ENCODE measurements at places on chromosomes 16 and 17. TPM values are rescaled to one million over a fixed set of nuclear protein-coding genes. Genes with fewer than 3 reads are reported as not detected.
A peak's percentile ranks its signal among the peaks of the same experiment; 100 is the strongest.

DNA sequence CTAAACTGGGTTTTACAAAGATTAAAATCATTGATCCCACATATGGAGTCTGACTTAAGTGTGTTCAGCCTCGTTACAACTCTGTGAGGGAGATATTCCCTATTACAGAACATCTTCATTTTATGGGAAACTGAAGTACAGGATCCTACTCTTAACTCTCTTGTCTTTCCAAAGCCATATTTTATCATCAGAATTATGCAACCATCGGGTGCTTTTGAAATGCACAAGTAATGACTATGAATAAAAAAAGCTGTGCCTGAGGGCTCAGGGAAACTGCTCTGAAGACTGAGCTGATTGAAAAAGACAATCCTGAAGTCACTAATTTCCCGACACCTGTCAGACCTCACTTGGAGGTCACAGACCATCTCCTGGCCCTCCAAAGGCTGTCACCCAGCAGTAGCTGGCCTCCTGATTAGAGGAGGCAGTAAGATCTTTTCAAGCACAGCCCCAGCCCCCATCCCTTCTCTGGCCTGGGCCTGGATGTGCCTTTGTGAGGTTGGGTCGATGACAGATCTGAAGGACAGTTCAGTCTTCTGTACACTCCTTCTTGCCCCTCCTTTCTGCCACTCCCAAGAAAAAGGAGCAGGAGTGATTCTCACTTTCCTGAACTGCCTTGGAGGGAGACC is 5.6 kb downstream of the AKAP1 start:
- DNase-seq: no peak

- no peak for DNase-seq
These were observed 33.0 kb downstream of the COG7 start for GRCh38 chr16:23420011-23420410.

MYO15A gene
- 0.45 TPM for total RNA-seq

DNA sequence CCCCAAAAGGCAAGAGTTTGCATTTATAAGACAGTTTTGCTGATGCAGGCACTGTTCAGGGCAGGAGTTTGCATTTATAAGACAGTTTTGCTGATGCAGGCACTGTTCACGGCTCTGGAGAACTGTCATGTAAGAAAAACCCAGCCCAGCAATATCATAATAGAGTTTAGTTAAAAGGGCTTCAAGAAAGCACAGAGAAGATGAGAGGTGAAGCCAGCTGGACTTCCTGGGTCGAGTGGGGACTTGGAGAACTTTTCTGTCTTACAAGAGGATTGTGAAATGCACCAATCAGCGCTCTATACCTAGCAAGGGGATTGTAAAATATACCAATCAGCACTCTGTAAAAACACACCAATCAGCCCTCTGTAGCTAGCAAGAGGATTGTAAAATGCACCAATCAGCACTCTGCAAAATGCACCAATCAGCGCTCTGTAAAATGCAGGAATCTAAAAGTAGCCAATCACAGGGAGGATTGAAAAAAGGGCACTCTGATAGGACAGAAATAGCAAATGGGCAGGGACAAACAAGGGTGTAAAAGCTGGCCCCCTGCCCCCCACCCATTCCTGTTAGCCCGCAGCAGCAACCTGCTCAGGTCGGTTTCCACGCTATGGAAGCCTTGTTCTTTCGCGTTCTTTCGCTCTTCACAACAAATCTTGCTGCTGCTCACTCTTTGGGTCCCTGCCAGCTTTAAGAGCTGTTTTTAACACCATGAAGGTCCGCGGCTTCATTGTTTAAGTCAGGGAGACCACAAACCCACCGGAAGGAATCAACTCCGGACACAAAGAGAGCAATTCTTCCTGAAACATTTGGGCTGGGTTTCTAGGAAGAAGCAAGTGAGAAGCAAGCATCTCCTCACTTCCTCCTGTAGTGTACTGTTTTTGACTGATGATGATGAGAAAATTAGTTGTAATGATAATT is 1.8 kb upstream of the CBX1 start:
- no peak for DNase-seq

TBC1D3K gene
- not detected for total RNA-seq

- DNase-seq: no peak
These were observed 19.7 kb downstream of the RBL2 start for GRCh38 chr16:53453928-53454327.

- no peak for DNase-seq
These were observed 6.0 kb downstream of the ATXN1L start for GRCh38 chr16:71851746-71852145.

- DNase-seq: no peak
These were observed 85.4 kb downstream of the N4BP1 start for GRCh38 chr16:48524348-48525200.

- DNase-seq: peak; percentile 47
These were observed 1.1 kb downstream of the SPECC1 start for GRCh38 chr17:20010099-20010863.

PRDM7 gene
- total RNA-seq: not detected

DNA sequence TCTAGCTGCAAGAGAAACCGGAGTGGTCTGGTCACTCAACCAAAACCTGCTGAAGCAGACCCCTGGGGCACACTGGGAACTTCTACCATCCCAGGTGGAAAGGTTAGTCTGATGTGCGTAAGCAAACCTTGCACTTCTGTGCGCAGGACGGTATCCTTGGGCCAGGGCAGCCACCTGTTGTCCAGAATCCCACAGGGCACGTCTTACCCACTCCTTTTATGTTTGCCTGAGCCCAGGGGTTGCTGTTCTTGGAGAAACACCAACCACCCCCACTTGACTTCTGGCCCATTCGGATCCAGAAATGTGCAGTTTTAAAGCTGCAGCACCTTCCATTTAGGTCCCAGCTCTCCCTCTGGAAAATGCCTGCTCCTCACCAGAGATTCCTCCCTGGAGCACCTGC is 18.7 kb downstream of the TBC1D24 start:
- no peak for DNase-seq

DNA sequence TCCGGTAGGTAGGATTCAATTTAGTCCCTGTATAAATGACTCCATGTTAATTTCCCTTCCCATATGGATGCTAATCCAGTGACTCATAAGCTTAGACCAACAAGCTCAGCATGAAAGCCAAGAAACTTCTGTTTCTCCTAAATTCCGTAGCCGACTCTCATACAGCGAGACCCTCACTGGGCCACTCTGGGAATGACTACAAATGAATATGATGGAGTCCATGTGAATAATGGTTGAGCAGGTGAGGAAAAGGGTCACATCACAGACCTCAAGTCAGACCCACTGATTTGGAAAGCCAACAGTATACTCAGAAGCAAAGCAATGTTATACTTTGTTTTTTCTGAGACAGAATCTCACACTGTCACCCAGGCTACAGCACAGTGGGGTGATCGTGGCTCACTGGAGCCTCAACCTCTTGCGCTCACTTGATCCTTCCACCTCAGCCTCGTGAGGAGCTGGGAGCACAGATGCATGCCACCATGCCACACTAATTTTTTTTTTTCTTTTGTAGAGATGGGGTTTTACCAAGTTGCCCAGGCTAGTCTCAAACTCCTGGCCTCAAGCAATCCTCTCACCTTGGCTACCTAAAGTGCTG is 14.6 kb downstream of the RSL1D1 start:
- no peak for DNase-seq

DNA sequence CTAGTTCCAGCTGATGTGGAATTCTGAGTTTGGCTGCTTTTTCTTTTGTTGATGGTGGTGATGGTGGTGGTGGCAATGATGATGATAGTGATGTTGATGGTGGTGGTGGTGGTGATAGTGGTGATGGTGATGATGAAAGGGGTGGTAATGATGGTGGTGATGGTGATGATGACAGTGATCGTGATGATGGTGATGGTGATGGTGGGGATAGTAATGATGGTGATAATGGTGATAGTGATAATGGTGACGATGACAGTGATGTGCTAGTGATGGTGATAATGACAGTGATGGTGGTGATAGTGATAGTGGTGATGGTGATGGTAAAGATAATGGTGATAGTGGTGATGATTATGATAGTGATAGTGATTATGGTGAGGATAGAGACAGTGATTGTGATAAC is 61.5 kb downstream of the BMERB1 start:
- no peak for DNase-seq

GRCh38 chr17:40198576-40198975 is 20.5 kb upstream of the WIPF2 start:
- DNase-seq: no peak

GRCh38 chr16:70649300-70649699 is 2.9 kb downstream of the IL34 start:
- no peak for DNase-seq

NOS2 gene
- 0.12 TPM for total RNA-seq

GRCh38 chr16:87086575-87086974 is 230.6 kb downstream of the C16orf95 start:
- no peak for DNase-seq
